Activated gamma-delta T cell treated with anti-CD3 and anti-CD28 coated beads, Interleukin-2, amount 50 U/mL, for 16 hours (primary cell): ENCODE measurements at places on chromosomes 1 and 21.

GRCh38 chr1:21301794-21302440, 11.7 kb upstream of the ECE1 start:
- DNase-seq = no peak

DNA sequence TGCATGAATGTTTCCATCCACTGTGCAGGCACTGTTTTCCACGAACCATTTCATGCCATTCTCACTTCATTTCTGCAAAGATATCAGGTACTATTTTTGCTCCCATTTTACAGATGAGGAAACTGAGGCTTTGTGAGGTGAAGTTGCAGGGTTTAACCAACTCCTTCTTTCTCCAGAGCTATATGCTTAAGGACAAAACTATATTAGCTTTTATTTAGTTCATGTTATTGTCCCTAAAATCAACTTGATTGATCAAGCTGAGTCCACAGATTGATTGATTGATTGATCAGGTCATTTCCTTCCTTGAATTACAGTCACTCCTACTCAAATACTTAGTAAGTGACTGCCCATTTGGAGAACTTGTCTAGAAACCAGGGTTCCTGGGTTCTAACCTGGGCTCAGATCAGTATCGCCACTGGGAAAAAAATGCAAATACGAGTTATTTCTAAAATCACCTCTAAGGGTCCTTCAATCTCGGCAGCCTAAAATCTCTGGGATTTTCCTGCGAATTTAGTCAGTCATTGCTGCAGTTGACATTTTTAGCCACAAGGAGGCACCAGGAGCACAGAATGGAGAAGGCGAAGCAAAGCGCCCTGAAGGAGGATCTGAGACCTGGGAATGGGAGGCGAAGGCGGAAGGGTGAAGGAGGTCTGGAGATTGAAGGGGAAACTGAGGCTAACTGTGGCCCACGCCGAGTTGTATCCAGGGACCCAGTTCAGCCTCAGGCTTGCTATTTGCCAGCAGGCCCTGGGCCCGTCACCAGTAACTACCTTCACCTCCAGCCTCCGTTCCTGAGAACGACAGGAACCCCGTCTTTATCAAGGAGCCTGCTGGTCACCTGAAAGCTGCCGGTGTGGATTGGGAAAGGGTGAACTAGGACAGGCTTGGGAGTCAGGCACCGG, 14.3 kb upstream of the MUL1 start:
- DNase-seq = peak; percentile 33

DNA sequence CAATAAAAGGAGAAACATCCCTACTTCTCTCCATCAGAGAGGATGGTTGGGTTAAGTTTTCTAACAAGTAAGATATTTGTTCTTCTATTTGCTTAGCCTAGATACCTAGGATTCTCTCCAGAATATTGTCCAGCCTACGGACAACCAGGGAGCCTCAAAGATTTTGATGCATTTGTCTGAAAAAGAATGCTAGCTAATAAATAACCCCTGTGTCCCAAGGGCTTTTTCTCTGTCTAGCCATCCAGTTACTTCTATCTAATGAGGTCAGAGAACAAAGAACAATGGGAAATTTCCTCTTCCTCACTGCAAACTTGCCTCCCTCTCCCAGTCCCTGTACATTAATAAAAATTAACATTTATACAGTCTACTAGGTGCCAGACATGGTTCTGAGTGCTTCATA, 810 bp downstream of the RGS5 start:
- DNase-seq = no peak

GRCh38 chr1:232184561-232185530, 445.1 kb downstream of the SIPA1L2 start:
- no peak for DNase-seq

GRCh38 chr1:192561301-192561700, 14.3 kb upstream of the RGS1 start:
- no peak for DNase-seq

- no peak for DNase-seq
Observed at GRCh38 chr1:7940034-7940433, 605 bp downstream of the TNFRSF9 start.

DNA sequence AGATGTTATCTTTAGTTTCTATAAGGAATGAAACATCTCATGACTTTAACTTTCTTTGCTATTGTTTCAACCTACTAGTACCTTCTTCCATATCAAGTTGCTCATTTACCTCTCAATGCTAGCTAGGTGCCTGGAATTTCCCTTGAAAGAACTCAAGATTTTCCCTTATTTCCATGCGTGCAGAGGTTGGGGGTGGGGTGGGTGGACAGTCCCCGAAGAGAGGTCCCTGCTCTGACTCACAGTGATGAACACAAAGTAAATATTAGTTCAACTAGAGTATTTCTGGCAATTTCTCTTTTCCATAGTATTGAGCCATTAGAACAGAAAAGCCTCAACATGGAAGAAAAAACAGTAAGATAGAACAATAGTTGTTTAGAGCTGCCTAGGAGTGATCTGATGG, 239.0 kb upstream of the ZP4 start:
- no peak for DNase-seq

GRCh38 chr1:170267317-170267716, 121.6 kb downstream of the NTMT2 start:
- no peak for DNase-seq

DNA sequence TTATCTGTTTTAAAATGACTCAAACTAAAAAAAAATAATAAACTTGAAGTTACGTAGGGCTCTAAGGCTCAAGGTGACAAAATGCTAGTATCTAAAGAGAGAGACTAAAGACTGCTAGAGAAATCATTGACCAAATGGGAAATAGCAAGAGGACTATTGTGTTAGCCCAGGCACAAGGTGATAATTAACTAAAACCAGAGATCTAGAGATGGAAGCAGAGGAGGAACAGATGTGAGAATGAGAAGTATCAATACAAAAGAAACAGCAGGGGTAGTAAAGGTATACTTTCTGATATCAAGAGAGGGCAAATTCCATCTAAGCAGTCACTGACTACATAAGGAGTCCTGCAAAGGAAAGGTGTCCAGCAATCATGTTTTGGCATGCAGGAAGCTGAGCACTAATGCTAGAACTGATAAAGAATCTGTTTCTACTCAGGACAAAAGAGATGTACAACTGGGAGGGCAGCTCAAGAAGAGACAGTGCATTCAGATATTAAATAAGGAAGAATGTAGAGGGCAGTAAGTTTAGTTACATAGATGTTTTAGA, 100.2 kb upstream of the GNG4 start:
- DNase-seq = no peak

DNA sequence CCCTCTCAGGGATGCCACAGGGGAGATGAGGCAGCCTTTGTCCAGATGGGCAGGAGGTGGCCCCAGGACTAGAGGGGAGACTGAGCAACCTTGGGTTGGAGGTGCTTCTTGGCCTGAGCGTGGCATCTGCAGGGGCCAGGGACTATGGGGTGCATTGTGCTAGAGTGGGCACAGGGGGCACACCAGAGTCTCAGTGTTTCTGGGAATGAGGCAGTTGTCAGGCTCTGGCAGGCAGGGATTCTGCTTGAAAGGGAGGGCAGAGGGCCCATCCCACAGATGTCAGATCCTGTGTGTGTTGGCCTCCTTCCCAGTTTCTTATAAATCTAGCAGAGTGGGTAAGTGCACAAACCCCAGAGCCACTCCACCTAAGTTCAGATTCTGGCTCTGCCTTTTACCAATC, 13.7 kb downstream of the LGR6 start:
- DNase-seq = no peak

- no peak for DNase-seq
Observed at GRCh38 chr1:23902321-23903278, 10.6 kb downstream of the CNR2 start.

- no peak for DNase-seq
Observed at GRCh38 chr1:181015251-181015615, 7.4 kb downstream of the STX6 start.

DNA sequence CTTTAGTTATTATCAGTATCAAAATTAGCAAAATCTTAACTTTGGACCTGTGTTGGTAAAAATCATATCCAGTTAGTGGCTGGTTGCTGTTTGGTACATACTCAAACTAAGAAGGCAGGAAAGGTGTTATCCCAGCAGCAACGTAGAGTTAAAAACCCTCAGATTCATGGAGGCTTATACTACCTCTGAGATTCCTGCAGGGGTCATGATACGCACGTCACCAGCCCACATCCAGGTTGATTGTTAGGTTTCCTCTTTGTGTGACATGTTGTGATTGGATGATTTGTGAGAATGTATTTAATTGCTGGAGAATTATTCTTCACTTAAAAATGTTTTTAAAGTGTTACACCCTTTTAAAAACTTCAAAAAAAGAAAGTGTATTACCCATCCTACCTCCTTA, 423.3 kb upstream of the ADGRL2 start:
- DNase-seq = no peak

DNA sequence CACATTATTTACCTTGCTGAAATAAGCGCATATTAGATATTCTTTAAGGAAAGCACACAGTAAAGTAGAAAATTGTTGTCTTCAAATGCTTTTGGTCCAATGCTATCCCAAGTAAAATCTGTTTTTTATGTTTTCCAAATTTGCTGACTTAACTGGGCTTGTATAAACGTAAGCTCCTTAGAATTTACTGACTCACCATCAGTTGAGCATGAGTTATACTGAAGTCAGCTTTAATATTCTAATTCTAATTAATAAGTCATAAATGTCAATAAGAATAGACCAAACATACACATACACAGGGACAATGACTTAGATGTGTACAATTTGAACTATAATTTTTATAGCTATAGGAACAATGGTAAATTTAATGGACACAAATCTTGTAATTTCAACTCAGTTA, 319.2 kb downstream of the TPR start:
- DNase-seq = no peak

DNA sequence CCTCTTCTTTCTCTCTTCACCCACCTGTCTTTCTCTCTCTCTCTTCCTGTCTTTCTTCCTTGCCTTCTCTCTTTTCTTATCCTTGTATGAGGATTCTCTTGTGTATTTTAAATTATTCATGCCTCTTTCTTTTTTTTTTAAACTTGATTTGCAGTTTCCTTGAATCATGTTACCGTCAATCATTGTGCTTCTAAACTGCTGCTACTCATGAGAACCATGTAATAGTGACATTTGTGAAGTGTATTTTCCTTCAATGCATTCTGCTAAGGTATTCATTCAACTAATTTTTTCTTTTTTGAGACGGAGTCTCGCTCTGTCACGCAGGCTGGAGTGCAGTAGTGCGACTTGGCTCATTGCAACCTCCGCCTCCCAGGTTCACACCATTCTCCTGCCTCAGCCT, 539.1 kb upstream of the BRINP3 start:
- no peak for DNase-seq

- DNase-seq = no peak
Observed at GRCh38 chr1:156943756-156944155, 23.3 kb downstream of the LRRC71 start.

DNA sequence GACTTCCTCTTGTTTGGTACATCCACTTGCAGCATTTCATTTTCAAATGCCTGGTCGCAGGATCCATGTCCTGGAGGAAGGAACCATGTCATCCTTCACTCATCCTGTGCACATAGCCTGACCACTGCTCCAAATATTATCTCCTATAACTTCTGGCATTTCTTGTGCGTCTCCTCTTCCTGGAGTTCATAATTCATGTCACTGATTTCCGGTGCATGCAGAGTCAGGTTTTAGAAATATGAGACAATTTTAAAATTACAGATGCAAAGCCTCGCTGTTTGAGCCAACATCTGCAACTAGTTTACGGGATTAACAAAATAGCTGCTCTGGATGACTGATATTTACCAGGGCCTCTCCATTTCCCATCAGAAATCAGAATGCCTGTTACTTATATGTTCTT, 268.1 kb downstream of the DNM3 start:
- no peak for DNase-seq

GRCh38 chr1:225425201-225425786, 2.5 kb downstream of the LBR start:
- DNase-seq = no peak

GRCh38 chr1:183646776-183647175, 6.3 kb downstream of the APOBEC4 start:
- no peak for DNase-seq

DNA sequence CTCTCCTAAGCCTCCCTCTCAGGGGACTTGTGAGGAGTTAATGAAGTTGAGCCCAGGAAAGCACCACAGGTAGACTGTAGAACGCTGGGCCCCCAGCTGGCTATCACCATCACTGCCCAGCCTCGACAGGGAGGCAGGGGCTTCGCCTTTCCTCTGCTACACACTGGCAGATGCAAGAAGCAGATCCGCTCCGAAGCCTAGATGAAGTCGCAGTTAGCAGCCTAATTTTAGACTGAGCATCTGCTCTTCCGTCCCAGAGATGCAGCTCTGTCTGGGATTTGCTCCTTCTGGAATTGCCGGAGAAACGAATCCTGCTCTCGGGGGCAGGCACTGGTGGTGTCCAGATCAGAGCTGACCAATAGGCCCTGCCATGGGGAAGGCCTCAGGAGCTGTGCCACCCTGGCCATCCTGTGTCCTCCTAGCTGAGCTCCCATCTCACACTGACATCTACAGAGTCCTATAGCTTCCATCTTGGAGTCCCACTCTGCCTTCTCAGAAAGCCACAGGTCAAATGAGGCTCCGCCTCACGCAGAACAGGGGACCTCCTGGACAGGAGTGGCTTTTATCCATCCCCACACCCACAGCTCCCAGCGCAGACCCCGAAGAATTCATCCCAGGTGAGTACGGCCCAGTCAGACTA, 186.8 kb upstream of the EDN2 start:
- no peak for DNase-seq
